Subcutaneous adipose tissue (tissue), 4 donors: ENCODE measurements at places on chromosomes 1 and 21. TPM values are rescaled to one million over a fixed set of nuclear protein-coding genes. Genes with fewer than 3 reads are reported as not detected.

The BARHL2 gene
- not detected for total RNA-seq

The LEMD1 gene
- total RNA-seq: not detected

The PTPN22 gene
- 0.57 TPM for total RNA-seq

The OR10J1 gene
- total RNA-seq: not detected

The ASTN1 gene
- not detected for total RNA-seq

The SAMD13 gene
- total RNA-seq: 1.3 TPM

The CC2D1B gene
- total RNA-seq: 20.4 TPM

The DMBX1 gene
- not detected for total RNA-seq

The SLAMF8 gene
- total RNA-seq: 11.3 TPM

The TRAPPC10 gene
- 31.1 TPM for total RNA-seq

The BCL2L15 gene
- total RNA-seq: 0.38 TPM

The SPRR2A gene
- not detected for total RNA-seq

The CSDE1 gene
- 2,102 TPM for total RNA-seq

The FGR gene
- 179 TPM for total RNA-seq

The KCNJ10 gene
- not detected for total RNA-seq

The HOOK1 gene
- 1.3 TPM for total RNA-seq

The MYOG gene
- not detected for total RNA-seq

The RIPK4 gene
- not detected for total RNA-seq
